ENCODE measurements at places on chromosomes 12 and 14.

GRCh38 chr12:94805749-94806529 is 155.6 kb upstream of the TMCC3 start:
- DNase-seq = no peak

DNA sequence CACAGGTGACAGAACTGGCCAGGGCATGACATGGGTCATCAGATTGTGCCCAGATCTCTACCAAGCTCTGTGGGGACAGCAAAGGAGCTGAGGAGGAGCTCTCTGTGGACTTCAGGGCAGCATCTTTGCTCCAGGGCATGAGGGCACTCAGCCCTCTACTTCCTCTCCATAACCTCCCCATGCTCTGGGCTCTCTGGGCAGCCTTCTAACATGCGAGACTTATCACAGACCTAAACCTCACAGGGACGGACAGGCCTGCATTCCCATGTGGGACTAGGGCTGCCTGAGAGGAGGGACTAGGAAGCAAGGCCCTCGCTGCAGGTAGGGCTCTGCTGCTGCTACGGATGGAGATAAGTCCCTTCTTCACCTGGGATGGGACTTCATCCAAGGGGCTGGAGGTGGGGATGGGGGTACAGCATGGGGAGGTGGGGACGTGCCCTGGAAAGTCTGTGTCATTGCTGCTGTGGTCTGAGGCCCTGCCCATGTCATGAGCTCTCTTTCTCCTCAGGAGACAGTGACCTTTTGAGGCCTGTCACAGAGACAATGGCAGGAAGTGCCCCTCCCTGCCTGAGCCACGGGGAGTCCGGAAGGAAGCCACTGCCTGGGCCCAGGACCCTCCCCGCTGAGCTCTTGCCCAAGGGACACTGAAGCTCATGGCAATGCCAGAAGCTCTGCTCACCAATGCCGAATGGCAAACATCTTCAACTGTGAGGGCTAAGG is 44.1 kb downstream of the PITPNM2 start:
- no peak for DNase-seq

DNA sequence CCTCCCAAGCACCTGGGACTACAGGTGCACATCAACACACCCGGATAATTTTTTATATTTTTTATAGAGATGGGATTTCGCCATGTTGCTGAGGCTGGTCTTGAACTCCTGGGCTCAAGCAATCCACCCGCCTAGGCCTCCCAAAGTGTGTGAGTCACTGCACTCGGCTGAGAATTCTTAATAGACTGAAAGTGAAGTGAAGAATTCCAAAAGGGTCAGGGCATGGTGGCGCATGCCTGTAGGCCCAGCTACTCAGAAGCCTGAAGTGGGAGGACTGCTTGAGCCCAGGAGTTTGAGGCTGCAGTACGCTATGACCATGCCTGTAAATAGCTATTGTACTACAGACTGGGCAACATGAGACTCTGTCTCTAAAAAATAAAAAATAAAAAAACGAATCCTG is 43.7 kb downstream of the TCHP start:
- DNase-seq = no peak

DNA sequence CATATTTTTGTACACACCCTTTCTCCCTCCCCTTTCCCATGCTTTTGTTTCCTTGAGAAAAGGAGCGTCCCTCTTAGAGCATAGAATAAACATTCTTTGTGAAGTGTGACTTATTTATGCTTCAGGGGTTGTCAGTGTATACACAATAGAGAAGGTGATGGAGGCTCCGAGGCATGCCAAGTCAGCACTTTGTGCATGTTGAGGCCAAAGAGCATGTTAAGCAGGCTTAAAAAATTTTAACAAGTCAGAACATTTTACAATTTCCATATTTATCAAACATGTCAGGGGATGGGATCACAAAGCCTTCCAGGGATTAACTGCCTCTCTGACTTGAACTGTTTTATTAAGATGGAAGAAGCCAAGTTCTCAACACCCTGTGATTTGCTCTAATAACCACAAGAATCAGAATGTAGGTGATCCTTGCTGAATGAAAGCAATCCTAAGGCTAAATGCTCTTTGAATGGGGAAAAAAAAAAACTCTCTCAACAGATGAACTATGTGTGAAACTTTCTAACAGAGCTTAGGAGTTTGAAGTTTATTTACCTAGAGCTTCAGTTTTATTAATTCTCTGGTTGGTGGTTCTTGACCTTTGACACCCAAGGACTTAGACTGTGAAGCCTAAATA is 223.1 kb downstream of the RAD51B start:
- DNase-seq = no peak

DNA sequence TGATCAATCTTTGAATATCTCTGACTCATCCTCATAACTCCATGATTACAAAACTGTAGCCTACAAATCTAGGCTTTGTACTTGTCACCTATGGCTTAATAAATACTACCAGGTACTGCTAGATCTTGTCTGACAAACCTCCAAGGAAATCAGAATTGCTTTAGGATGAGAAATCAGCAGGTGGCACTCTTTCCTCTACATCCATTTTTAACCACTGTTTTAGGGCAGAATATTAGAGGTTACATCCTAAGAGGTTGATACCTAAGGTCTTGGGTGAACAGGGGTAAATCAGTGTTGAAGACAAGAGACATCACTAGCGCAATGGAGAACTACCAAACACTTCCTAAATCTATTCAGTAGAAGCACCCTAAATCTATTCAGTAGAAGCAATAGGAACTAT is 63.1 kb upstream of the SOX5 start:
- DNase-seq = no peak

DNA sequence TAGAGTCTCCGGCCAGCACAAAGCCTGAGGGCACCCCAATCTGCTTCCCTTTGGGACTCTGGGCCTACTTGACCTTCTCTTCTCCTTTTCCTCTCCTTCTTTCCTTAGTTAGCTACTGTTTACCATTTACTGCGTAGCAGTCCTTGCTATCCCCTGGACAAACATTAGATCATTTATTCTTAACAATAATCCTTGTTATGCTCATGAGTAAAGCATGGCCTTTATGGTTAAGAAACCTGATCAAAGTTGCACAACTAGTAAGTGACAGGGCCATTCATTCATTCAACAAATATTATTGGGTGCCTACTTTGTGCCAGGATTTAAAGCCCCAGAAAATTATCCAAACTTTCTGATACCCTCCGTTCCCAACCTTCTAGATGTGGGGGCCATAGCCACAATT is 3.2 kb upstream of the HDAC7 start:
- no peak for DNase-seq

- no peak for DNase-seq
These were observed 151.5 kb upstream of the SLC38A2 start for GRCh38 chr12:46523863-46524770.

- DNase-seq = no peak
These were observed 140.8 kb downstream of the ERC1 start for GRCh38 chr12:1131811-1132224.

- no peak for DNase-seq
These were observed 5.7 kb downstream of the NUP37 start for GRCh38 chr12:102114212-102114611.

- no peak for DNase-seq
These were observed 17.0 kb upstream of the ERBB3 start for GRCh38 chr12:56062996-56063395.

DNA sequence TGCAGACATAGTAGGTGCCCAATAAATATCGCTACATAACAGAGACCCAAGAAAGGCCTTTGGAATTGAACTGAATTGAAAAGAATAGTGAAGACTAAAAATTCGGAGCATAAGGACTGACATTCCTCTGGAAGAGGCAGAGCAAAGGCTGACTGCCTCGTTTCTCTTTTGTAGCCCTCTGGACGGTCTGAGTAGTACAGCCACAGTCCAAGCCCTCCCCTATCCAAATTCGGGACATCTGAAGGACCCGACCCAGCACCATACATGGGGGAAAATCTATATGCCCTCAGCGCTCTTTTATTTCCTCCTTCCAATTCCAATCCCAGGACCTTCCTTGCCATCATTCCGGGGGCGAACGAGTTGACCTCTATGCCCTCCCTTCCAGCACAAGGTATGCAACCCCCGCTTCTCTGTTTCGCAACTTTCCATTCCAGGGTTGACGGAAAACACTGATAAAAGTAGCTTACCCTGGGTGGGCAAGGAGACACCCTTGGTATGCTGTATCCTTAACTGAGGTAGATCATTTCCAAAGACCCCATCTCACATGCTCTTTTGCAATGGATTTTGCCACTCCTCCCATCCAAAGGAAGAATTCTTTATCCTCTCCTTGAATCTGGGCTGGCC is 127.4 kb upstream of the MAP1LC3B2 start:
- DNase-seq = no peak

DNA sequence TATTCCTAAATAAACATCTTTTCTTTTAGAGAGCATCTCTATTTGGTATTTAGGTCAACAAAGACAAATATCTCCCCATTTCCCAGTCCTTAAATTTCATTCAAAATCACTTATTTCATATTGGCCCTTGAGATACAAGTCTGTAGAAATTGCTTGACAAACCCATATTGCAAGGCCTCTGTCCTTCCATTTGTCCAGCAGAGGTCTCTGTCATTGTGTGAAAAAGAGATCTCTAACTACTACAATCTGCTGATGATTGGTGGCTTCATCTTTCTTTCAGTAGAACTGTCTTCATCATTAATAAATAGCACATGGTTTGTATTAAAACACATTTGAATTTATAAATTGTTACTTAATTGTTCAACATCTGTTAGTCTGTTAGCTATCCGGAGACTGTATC is 252.6 kb downstream of the ACSS3 start:
- no peak for DNase-seq

- DNase-seq = no peak
These were observed 354.5 kb upstream of the FOXG1 start for GRCh38 chr14:28412077-28412476.

DNA sequence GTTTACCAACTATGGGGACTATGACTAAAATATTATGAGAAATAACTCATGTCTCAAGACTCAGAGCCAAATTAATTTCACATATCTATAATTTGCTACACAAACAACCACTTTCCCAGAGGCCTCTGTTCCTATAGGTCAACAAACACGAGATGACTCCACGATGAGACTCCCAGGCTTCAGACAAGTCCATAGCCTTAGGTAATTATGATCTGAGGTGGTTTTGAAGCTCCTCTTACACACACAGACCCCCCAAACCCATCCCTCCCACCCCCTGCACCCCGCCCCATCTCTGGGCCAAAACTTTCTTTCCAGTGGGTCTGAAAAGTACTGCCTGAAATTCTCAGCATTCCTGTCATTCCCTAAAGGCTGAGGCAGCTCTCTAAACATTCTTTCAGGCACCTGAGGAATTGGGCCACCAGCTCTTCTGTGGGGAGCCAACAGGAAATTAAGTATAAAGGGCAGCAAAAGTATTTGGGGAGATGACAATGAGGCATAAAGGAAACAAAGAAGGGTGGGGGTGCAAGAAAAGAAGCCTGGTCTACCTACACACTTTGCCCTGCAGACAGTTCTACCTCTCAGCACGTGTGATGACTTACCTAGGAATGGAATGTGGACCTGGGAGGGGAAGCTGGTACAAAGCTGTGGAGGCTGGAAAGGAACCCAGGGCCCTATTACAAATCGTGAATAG is 143.6 kb downstream of the PAWR start:
- no peak for DNase-seq

DNA sequence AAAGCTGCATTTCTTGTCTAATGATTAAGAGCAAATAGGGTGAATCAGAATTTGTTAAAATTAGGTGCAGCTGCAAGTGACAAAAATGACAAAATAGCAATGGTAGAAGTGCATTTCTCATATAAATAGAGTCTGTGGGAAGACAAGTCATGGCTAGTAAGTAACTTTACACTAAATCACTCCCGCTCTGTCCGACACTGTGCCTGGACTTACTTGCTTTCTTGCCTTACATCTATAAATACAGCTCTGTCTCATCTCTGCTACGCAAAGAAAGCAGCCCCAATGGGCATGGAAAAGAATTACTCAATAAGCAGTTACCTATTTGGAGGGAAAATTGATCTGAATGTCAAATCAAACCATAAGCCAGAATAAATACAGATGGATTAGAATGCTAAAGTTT is 245.4 kb upstream of the KRR1 start:
- no peak for DNase-seq

DNA sequence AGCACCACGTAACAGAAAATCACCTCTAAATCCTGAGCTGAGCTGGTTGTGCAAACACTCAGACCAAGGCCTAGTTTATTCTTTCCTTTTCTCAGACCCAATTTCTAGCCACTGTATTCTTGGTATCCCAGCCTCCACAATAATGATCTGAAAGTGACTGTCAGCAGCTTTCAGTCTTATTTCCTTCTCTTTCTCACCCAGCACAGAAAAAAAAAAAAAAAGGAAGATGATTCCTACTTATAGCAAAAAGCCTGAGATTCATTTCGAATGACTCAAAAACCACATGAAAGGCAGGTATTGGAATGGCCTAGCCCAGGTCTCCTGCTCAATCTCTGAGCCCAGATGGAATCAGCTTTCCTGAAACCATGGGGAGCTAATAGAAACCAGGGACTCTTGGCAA is 298.6 kb upstream of the PPFIA2 start:
- no peak for DNase-seq

GRCh38 chr14:84546236-84546635 is 983.7 kb upstream of the FLRT2 start:
- DNase-seq = no peak

GRCh38 chr14:33934043-33934750 is 16.7 kb downstream of the EGLN3 start:
- no peak for DNase-seq

- DNase-seq = no peak
These were observed 2.2 kb upstream of the CSAD start for GRCh38 chr12:53182903-53183302.

DNA sequence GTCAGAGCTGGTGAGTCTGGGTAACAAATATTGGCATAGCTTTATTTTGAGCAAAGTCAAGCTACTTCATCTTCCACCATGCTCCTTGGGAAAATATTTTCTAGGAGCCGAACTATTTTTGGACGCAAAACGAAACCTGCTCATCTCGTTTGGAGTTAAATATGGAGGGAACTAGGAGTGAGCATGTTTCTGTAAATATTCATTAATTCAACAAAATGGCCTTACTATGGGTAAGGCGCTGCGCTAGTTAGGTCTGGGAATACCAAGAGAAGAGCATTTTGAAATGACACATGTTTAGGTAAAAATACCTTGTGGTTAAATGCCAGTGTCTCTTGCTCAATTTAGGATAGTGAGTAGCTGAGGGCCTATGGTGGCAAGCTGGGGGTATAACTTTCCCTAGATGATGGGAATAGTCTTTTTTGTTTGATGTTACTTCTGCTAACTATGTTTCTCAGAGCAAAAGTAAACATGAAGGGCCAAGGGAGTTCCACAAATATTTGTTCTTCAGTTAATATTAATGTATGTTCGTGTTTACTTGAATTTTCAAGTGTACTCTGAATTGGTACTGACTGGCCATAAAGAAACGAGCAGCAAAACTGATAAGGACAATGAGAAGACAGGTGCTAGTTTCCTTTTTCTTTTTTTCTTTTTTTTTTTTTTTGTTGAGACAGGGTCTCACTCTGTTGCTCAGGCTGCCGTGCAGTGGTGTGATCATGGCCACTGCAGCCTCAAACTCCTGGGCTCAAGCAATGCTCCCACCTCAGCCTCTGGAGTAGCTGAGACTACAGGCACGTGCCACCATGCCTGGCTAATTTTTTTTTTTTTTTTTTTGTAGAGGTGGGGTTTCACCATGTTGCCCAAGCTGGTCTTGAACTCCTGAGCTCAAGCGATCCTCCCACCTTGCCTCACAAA is 77.7 kb downstream of the MAP1LC3B2 start:
- no peak for DNase-seq

GRCh38 chr12:6772331-6772695 is at the start of gene LAG3:
LAG3 (plus strand) TSS chr12:6772520; CDS start chr12:6772853, 333 bp downstream.
- DNase-seq = no peak
